ENCODE measurements at places on chromosomes 7 and 10.
A peak's percentile ranks its signal among the peaks of the same experiment; 100 is the strongest.

DNA sequence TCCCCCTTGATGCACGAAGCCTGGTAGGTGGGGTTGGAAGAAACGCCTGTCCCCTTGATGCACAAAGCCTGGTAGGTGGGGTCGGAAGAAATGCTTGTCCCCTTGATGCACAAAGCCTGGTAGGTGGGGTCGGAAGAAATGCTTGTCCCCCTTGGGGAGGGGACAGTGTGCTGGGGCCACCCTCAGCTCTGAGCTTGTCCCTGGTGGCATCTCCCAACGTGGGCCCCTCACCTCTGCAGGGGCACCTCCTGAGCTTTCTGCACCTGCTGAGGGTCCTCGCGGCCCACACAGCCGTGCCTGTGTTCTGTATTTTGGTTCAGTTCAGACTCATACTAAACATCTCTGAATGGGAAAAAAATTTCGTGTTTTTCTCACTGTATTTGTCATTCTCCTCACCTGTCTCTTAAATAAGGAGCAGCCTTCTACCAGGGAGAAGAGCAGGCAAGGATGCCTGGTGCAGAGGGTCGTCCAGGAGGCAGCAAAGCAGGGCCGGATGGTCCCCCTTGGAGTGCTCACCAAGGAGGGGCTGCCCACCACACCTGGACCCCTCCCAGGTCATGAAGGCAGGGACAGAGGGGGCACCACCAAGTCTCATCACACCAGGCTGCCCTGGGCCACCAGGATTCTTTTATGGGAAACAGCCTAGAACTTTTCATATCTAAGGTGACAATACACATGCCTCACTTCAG is 24.7 kb downstream of the VIPR2 start:
- DNase-seq: no peak

DNA sequence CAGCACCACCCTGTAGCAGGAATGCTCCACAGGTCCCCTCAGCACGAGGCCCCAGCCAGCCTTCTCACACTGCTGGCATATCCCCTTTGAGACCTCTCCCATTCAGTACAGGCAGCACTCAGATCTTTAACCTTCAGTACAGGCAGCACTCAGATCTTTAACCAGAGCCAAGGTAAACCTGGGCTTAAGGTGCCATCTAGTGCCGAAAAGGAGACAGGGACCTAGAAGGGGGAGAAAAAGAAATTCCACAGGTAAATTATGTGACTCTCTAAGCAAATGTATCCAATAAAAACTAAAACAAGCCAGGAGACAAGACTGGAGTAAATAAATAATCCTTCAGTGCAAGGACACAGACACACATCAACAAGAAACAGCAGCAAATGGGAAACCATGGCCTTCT is 358.6 kb downstream of the PTPRN2 start:
- DNase-seq: no peak

DNA sequence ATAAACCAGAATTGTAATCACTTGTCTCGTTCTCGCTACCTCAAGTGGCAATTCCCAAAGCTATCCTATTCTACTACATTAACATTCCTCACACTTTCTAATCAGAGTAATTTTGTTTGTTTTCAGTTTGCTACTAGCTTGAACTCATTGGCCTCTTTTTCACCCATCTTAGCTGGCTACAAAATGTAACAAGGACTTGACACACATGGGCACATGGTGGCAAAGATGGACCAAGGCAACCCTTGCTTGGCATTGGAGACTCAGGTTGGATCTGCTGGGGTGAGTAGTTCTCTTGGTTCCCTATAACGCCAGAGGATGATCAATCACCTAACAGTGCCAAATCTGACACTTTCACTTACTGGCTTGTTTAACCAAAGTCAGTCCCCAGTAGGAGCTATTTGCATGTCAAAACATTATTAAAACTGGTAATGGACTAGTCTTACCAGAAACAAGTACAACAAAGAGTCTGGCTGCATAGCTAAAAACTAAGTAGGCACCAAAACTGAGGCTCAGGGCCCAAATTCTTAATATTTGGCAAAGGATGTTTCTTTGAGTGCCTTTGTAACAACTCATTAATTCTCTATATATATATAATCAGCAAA is 1.9 kb downstream of the USP6NL start:
- peak; percentile 65 for DNase-seq

DNA sequence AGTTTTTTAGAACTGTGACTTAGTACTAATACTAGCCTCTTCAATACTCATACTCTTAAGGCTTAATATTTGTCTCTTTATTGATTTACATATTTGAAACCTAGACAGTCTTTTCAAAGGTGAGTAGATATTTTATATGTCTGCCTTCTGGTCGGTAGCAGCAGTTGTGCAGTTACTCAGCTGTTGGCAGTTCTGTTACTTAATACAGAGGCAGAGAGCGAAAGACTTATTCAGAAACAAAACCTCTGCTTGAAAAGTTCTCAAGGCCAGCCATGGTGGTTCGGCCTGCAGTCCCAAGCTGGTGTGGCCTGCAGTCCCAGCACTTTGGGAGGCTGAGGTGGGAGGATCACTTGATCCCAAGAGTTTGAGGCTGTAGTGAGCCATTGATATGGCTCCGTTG is 84.2 kb downstream of the AUTS2 start:
- DNase-seq: no peak

GRCh38 chr10:44386546-44387052 is 1.7 kb upstream of the CXCL12 start:
- peak; percentile 67 for DNase-seq

GRCh38 chr10:69801094-69801433 is 642 bp upstream of the COL13A1 start:
- peak; percentile 48 for DNase-seq

DNA sequence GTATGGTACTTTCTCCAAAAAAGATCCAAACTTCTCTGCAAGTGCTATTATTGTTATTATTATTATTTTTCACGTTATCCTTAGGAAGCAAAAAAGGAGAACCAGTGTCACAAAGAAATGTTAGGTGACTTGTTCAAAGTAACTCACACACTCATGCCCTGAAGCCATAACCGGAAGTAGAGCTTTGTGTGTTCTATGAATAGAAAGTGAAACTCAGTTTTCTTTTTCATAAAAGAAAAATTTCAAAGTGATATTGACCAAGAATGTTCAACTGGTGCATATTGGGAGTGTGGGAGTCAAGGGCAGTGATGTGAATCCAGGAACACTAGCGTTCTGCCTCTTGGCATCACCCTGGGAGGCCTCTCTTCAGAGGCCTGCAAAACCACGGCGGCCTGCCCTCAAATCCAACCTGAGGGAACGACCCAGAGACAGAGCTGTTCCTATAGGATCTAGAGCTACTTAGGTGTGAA is 106.1 kb downstream of the PRKCQ start:
- peak; percentile 94 for DNase-seq

DNA sequence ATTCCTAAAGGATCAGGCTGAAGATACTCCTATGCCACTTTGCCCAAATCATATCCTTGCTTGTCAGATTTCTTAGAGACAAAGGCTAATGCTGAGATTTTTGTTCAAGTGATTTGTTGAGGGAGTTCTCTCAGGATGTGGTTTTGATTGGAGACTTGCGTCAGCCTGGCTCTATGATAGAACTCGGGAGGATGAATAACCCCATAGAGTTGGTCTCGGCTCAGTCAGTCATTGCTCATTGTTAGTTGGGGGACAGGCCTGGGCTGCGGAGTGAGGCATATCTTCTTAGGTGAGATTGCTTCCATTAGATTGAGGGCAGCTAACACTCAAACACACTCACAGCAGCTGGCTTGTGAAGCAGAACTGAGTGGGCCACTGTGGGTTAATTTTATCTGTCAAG is 203.4 kb downstream of the KIF20B start:
- no peak for DNase-seq

- no peak for DNase-seq
These were observed 16.1 kb upstream of the HIBADH start for GRCh38 chr7:27678617-27679260.

GRCh38 chr7:2209146-2209960 is 23.4 kb downstream of the MAD1L1 start:
- DNase-seq: peak; percentile 1

DNA sequence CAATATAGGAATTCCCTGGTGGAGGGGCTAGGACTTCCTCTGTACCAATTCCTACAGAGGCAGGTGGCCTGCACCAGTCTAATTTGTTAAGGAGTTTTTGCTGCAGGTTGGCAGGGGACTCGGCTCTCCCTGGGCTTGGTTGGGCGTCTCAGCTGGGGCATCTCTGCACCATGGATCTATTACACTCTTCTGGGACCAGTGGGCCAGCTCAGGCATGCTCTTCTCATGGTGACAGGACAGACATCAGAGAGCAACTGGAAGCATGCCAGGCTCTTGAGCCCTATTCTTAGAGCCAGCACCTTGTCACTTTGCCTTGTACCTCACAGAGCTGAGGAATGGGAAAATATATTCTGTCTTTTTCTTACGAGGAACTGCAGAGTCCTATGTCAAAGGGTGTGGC is 74.6 kb downstream of the SH2D4B start:
- DNase-seq: no peak

DNA sequence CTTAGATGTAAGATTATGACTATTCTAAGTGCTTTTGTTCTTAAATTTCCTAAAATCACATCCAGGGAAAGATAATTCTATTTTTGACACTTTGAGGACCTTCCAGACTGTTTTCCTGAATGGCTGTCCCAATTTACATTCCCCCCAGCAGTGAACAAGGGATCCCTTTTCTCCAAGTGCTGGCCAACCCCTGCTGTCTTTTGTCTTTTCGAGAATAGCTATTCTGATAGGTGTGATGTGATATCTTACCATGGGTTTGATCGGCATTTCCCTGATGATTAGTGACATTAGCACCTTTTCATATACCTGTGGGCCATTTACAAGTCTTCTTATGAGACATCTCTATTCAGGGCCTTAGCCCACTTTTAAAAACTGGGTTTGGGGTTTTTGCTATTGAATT is 526.7 kb upstream of the FZD8 start:
- no peak for DNase-seq
